ENCODE measurements at places on chromosomes 1 and 21. TPM values are rescaled to one million over a fixed set of nuclear protein-coding genes. Genes with fewer than 3 reads are reported as not detected.

PROX1 gene
- total RNA-seq: 0.39 TPM

CFAP141 gene
- not detected for total RNA-seq

CHI3L1 gene
- 0.76 TPM for total RNA-seq

SEMA6C gene
- total RNA-seq: 24.4 TPM

TIAM1 gene
- total RNA-seq: 20.0 TPM

S100A16 gene
- 20.4 TPM for total RNA-seq

DNA sequence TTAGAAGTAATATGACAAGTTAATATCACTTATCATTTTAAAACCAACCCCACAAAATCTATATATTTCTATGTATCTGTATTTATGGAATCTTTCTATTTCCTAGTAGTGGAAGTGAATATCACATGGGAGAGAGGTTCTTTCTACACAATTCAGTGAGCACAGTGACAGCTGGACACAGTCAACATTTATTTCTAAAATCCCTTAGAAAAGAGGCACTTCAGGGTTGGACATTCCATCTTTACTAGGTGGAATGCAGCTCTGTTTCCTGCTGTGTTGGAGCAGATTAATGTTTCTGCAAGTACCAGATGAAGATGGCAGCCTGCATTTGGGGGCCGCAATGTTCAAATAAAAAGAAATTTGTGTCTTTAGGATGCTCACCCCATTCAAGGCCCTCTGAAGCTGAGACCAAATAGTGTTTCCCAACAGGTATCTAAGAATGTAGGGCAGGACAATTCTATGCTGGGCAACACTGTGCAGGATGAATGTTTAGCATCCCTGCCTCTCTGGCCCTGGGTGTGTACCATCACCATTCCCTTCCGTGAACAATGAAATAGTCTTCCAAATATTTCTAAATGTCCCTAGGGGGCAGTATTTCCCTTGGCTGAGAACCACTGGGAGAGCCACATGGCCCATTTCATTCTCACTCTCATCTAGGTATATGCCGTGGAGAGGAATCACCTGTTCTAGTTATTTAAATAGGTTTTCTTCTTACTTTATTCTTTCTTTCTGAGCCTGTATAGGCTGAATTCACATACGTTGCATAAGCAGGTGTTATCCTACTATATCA lies 394.8 kb downstream of the PRDM2 start:
- no peak overlapping the region for H3K27ac ChIP-seq
- peaks cover 8% of the 10 kb centered on the region for H3K4me1 ChIP-seq
- no peaks in the 10 kb centered on the region for H3K27me3 ChIP-seq
- H3K36me3 ChIP-seq: no peaks in the 10 kb centered on the region
- no peak overlapping the region for H3K4me3 ChIP-seq

GRCh38 chr1:34758751-34759150 lies 789 bp upstream of the GJB4 start:
- H3K4me3 ChIP-seq: no peak overlapping the region
- H3K4me1 ChIP-seq: peaks cover 3% of the 10 kb centered on the region
- no peaks in the 10 kb centered on the region for H3K36me3 ChIP-seq
- DNase-seq: no peak
- no peak overlapping the region for H3K27ac ChIP-seq

- no peak overlapping the region for H3K27ac ChIP-seq
- no peaks in the 10 kb centered on the region for H3K36me3 ChIP-seq
- H3K27me3 ChIP-seq: no peaks in the 10 kb centered on the region
- H3K4me1 ChIP-seq: no peaks in the 10 kb centered on the region
- no peak for DNase-seq
These were observed 52.3 kb upstream of the COL18A1 start for GRCh38 chr21:45352621-45353139.

DNA sequence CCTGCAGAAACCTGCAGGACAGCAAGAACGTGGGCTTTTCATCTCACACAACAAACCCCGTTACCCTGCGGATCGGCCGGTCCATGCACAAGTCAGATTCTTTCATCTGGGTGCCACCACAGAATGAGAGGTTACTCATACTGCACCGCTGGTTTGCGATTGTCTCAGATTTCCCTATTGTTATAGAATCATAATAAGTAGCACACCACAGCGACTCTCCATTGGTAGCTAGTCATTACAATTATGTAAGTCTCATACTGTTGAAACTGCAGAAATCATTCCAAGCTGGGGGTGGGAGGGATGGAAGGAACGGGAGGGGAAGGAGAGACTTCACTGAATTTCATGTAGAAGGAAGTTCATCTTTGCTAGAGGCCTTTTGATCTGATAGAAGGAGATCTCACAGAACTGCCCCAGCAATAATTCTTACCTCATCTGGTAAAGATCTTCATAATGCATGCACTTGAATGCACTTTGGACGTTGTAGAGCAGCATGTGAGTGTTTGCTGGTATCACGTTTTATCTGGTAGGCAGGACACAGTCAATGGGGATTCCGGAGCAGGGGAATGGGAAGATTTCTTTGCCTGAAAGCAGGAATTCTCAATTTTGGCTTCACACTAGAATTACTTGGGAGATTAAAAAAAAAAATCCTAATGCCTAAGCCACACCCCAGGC lies 221.1 kb downstream of the KIF26B start:
- H3K27ac ChIP-seq: no peak overlapping the region
- H3K4me3 ChIP-seq: no peak overlapping the region
- H3K36me3 ChIP-seq: 0 out of 2 replicates have a peak, but pooled peaks cover 5% of the 10 kb centered on the region
- no peak for DNase-seq

DNA sequence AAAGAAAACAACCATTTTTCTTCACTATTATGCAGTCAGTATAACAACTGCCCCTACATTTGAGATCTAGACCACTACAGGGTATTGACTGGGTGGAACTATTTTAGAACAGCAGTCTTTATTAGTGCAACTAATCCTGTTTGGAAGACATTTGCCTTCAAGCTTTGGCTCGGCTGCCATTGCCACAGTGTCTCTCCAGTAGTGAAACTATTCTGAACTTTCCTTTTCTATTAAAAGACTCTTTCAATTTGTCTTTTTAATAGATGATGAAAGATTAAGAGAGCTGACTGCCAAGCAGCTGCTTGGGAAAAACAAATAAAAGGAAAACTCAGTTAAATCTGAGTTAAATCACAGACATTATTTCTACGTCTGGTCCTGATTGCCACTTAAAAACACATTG lies 49.3 kb downstream of the LPGAT1 start:
- no peaks in the 10 kb centered on the region for H3K27me3 ChIP-seq
- no peak overlapping the region for H3K27ac ChIP-seq
- H3K4me1 ChIP-seq: peaks cover 7% of the 10 kb centered on the region
- no peak overlapping the region for H3K4me3 ChIP-seq
- H3K36me3 ChIP-seq: no peaks in the 10 kb centered on the region
- no peak for DNase-seq

- H3K36me3 ChIP-seq: no peaks in the 10 kb centered on the region
- no peaks in the 10 kb centered on the region for H3K27me3 ChIP-seq
- H3K4me3 ChIP-seq: no peak overlapping the region
- peaks cover 15% of the 10 kb centered on the region for H3K4me1 ChIP-seq
- H3K27ac ChIP-seq: no peak overlapping the region
These were observed 41.2 kb upstream of the LBR start for GRCh38 chr1:225469051-225469450.

DNA sequence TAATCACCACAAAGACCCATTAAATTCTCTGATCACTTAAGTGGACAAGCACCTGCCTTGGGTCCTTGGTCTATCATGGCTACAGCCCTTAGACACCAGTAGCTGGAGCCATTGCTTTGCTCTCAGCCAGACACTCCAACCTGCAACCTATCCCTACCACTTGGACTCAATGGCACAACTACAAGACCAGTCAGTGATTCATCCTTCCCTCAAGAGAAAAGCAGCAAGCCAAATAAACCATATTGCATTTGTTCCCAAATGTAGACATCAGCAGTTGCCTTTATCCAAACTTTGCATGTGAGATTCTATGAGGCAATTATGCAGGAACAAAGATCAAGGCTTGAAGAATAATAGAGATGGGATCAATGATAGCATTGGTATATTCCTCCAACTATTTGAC lies 263.4 kb downstream of the HHIPL2 start:
- H3K4me1 ChIP-seq: no peaks in the 10 kb centered on the region
- H3K36me3 ChIP-seq: no peaks in the 10 kb centered on the region
- H3K27ac ChIP-seq: no peak overlapping the region

- no peaks in the 10 kb centered on the region for H3K27me3 ChIP-seq
- no peak overlapping the region for H3K4me3 ChIP-seq
- H3K36me3 ChIP-seq: no peaks in the 10 kb centered on the region
- no peaks in the 10 kb centered on the region for H3K4me1 ChIP-seq
- no peak overlapping the region for H3K27ac ChIP-seq
- no peak for DNase-seq
These were observed 38.1 kb upstream of the SCYL3 start for GRCh38 chr1:169931795-169932231.

- no peak for DNase-seq
- H3K27me3 ChIP-seq: no peaks in the 10 kb centered on the region
- H3K4me1 ChIP-seq: peaks cover 70% of the 10 kb centered on the region
- H3K4me3 ChIP-seq: peak overlapping the region; percentile 98
- H3K27ac ChIP-seq: peak overlapping the region; percentile 50
- peaks cover 41% of the 10 kb centered on the region for H3K36me3 ChIP-seq
These were observed 3.2 kb downstream of the SLC2A1 start for GRCh38 chr1:42955311-42956063.

DNA sequence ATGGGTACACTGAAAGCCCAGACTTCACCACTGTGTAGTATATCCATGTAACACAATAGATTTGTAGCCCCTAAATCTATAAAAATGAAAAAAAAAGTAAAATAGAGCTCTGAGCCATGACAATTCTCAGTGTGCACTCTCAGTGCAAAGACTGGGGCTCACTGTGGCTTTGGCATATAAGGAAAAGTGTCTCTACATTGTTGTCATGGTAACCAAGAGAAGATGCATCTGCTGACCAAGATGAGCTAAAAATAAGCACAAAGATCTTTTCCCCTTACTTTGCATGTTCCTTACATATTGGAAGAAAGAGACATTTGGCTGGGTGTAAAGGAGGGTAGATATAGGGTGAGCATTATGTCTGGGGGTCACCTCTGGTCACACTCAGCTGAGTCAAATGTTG lies 12.0 kb downstream of the PGLYRP4 start:
- DNase-seq: no peak
- no peaks in the 10 kb centered on the region for H3K27me3 ChIP-seq
- no peak overlapping the region for H3K27ac ChIP-seq
- no peak overlapping the region for H3K4me3 ChIP-seq
- H3K36me3 ChIP-seq: no peaks in the 10 kb centered on the region
- H3K4me1 ChIP-seq: no peaks in the 10 kb centered on the region

DNA sequence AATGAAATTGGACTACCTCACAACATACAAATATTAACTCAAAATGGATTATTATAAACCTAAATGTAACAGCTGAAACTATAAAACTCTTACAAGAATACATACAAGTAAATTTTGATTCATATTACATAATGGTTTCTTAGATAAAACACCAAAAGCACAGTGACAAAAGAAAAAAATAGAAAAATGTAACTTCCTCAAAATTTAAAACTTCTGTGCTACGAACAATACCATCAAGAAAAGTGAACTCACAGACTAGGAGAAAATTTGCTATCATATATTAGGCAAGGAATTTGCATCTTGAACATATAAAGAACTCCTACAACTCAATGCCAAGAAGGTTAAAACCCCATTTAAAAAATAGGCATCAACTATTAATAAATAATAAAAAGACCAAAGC lies 31.2 kb downstream of the ANGPTL3 start:
- H3K4me3 ChIP-seq: no peak overlapping the region
- no peaks in the 10 kb centered on the region for H3K27me3 ChIP-seq
- no peak for DNase-seq

DNA sequence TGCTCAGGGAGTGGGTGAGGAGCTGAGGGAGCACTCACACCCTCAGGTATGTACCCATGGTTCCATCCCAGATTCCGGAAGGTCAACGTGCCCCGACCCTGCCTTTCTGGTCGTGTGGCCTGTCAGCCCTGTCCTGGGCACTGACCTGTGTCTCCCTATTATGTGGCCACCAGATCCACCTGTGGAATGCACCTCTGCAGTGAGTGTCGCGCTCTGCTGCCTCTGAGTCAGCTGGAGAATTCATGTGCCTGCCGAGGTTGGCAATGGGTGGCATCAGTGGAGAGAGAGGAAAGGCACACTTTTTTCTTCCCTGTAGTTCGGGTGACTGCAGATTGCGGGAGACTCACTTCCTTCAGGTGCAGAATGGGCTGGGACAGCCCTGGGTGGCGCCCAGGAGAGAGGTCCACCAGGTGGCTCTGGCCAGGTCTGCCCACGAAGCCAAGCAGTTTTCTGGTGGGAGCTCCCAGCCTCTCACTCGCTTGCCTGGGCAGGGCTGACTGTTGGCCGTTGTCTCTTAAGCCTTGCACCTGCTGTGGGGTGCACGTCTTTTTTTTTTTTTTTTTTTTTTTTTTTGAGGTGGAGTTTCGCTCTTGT lies 176.1 kb upstream of the TMEM51 start:
- H3K4me1 ChIP-seq: no peaks in the 10 kb centered on the region
- no peak for DNase-seq
- no peak overlapping the region for H3K4me3 ChIP-seq

GRCh38 chr1:179090923-179091322 lies 9.1 kb downstream of the TOR3A start:
- no peak overlapping the region for H3K4me3 ChIP-seq
- DNase-seq: no peak
- no peaks in the 10 kb centered on the region for H3K27me3 ChIP-seq
- peaks cover 17% of the 10 kb centered on the region for H3K4me1 ChIP-seq

DNA sequence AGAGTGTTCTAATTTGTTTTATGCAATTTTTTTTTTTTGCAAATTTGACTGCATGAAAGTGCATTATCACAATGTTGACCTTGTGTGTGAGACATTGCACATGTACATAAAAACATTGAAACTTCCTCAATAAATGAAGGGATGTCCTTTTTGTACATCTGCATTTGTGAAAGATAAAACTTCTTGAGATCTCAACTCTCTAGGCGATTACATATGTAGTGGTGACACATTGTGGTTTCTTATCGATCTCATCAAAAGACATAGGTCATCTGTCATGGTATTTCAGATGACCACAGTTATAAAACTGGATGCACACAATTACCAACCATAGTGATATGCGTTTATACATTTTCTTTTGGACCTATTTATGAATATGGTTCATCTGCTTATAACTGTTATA lies 35.6 kb upstream of the C21orf91 start:
- H3K4me3 ChIP-seq: no peak overlapping the region
- no peaks in the 10 kb centered on the region for H3K27me3 ChIP-seq
- no peak for DNase-seq
- H3K36me3 ChIP-seq: no peaks in the 10 kb centered on the region
- H3K4me1 ChIP-seq: peaks cover 5% of the 10 kb centered on the region

DNA sequence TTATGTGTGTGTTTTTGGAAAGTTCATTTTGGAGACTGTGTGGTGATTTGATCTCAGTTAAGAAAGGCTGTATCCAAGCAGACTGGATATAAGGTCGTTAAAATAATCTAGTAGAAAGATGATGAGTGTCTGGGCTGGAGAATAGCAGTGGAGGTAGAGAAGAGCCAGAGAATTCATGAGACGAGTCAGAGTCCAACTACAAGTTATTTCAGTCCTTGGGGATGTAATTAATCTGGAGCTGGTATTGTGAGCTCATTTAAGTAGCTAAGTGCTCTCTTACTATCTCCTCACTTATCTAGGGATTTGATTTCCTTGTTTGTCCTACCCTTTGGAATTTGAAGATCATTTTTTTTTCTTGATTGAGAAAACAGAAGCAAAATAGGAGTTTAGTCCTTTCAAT lies 1219.0 kb upstream of the ADGRL4 start:
- no peaks in the 10 kb centered on the region for H3K27me3 ChIP-seq
- no peak for DNase-seq
- no peaks in the 10 kb centered on the region for H3K4me1 ChIP-seq
- H3K27ac ChIP-seq: no peak overlapping the region
- no peak overlapping the region for H3K4me3 ChIP-seq
